ENCODE measurements at places on chromosomes 7 and 10.

DNA sequence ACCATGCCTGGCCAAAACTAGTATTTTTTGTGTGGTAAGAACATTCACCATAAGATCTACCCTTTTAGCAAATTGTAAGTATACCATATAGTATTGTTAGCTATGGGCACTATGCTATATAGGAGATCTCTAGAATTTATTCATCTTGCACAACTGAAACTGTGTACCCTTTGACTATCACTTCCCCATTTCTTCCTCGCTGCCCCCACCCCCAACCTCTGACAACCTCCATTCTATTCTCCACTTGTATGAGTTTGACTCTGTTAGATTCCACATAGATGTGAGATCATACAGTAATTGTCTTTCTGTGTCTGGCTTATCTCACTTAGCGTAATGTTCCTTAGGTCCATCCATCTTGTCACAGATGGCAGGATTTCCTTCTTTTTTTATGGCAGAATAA is 3.6 kb downstream of the CASP7 start:
- no peak for DNase-seq

GRCh38 chr7:265192-265997 is 24.6 kb upstream of the FOXL3 start:
- peak; percentile 13 for DNase-seq

GRCh38 chr7:158591944-158592343 is 4.3 kb upstream of the PTPRN2 start:
- no peak for DNase-seq

DNA sequence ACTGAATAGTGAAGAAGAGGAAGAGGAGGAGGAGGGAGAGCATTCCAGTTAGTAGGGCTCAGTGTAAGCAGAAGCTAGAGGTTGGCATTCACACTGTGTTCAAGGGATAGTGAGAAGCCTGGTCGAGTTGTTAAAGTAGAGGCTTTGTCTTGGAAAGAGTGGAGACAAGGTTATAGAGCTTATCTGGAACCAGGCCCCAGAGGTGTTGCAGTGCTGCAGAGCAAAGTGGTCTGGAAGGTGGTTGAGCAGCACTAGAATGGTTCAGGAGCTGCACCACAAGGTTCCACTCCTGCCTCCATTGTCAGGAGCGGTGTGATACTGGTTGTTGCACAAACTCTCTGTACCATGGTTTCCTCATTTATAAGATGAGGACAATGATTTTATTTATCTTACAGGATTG is 8.8 kb upstream of the PCGF5 start:
- DNase-seq, result no peak

DNA sequence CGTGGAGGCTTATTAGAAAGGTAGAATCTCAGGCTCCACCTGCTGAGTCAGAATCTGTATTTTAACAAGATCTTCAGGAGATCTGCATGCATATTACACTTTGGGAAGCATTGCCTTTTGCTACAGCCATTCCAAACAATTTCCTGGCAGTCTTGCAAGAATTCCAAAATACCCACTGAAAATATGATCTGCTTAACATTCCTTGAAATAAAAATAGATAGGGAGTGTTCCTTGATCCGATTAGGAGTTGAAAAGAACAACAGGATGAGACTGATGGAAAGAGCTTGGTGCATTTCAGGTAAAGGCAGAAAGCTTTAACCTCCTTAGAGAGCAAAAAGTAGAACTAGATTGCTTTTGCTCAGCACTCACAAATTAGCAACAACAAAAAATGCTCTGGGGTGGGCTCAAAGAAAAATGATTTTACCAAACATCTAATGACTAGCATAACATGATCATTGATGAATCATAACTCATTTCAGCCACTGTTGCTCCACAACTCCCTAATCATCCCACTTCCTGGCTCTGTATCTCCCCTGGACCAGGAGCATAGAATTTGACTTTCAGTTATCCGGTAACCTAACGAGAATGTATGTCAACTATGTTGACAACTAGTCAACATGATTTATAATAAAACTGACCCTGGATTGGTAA is 115.2 kb downstream of the RNLS start:
- peak; percentile 50 for DNase-seq

GRCh38 chr7:145216866-145217265 is 381.0 kb upstream of the TPK1 start:
- no peak for DNase-seq

GRCh38 chr7:27097686-27098577 is 2.1 kb upstream of the HOXA1 start:
- DNase-seq, result peak; percentile 29

GRCh38 chr7:110760341-110760740 is 330.6 kb upstream of the LRRN3 start:
- DNase-seq, result no peak

Measured in EH (cell line).